Activated CD4-positive, alpha-beta memory T cell treated with anti-CD3 and anti-CD28 coated beads for 36 hours (primary cell): ENCODE measurements at places on chromosomes 5 and 9.

DNA sequence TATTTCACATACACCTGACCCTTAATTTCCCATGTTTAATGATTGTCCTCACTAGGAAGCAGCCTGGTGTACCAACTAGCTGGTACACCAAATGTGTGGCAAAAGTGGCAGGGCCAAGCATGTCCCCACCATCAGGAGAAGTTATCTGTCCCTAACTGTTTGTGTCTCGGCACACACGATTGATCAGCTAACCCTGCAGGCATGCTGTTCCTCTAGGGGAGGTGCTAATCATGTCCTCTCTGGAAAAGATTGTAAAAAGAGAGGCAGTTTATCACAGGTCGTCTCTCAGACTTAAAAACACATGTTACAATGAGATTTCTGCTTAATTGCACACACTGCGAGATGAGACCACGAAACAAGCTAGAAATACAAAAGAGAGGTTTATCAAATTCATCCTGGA is 342.7 kb downstream of the DIRAS2 start:
- no peak for DNase-seq

DNA sequence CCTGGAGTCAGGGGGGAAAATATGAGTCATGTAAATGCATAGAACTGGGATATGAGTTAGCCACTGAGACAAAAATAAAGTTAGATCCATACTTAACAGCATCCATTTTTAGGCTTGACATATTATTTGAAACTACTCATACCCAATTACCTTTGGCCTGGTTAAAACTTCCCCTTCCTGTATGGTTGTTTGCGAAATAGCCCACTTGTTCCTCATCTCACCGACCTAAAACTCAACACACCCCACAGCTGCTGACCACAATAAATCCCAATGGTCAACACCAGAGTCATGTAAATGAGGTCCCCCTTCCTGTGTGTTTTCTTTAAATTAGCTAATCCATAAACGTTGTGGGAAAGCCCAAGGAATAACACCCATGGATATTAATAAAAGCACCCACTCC is 55.2 kb upstream of the TMEM215 start:
- DNase-seq = no peak

GRCh38 chr5:151067632-151068432 is 13.0 kb downstream of the TNIP1 start:
- no peak for DNase-seq

DNA sequence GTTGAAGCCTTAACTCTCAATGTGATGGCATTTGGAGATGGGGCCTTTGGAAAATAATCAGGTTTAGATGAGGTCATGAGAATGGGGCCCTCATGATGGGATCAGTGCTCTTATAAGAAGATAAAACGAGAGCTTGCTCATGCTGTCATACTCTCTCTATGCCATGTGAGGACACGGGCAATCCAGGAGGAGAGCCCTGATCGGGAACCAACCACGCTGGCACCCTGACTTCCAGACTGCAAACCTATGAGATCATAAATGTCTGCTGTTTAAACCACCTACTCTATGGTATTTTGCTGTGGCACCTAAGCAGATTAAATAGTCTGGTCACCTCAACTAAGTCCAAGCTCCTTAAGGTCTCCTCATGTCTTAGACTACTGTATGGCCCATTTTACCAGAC is 10.0 kb downstream of the HMGCS1 start:
- DNase-seq = no peak

DNA sequence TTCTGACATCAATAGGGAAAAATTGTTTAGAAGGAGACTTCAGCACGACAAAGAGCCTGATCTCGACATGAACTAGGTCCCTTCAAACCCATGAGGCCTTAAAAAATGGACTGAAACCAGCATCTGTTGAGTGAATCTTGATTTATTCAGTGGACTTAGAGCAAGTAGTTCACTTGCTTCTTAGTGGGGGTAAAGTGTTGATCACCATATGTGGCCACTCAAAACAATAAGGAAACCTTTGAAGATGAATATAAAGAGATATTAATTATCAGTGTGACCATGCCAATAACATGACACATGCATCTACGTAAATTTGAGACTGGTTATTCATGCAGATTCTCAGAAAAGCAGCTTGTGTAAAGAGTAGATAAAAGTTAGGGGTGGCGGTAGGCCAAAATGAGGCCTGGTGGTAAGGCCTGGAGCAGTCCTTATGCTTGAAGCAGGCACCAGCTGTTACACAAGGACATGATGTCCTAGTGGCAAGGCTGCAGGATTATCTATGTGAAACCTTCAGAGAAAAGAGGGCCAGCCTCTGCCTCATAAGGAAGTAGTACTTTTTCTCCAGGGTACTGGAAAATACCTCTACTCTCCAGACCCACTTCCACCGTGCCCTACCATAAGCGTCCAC is 61.3 kb downstream of the S1PR3 start:
- no peak for DNase-seq
